ENCODE measurements at places on chromosomes 12 and 14. TPM values are rescaled to one million over a fixed set of nuclear protein-coding genes. Genes with fewer than 3 reads are reported as not detected.

GLT1D1 gene
- 0.39 TPM for polyA plus RNA-seq

ANKS1B gene
- polyA plus RNA-seq, result 1.2 TPM

CLEC7A gene
- 45.4 TPM for polyA plus RNA-seq

TCL1B gene
- not detected for polyA plus RNA-seq

KERA gene
- polyA plus RNA-seq, result not detected

SLC6A12 gene
- polyA plus RNA-seq, result 2.1 TPM

AKAP5 gene
- 0.15 TPM for polyA plus RNA-seq

SRRM4 gene
- 0.02 TPM for polyA plus RNA-seq

SOX5 gene
- 1.5 TPM for polyA plus RNA-seq

All from lung (tissue), 17 donors.